ENCODE measurements at places on chromosomes 12 and 14. TPM values are rescaled to one million over a fixed set of nuclear protein-coding genes. Genes with fewer than 3 reads are reported as not detected.

BAG5 gene
- total RNA-seq, result 24.8 TPM

TMEM253 gene
- 0.52 TPM for total RNA-seq

SLC22A17 gene
- total RNA-seq, result 27.3 TPM

KCNC2 gene
- not detected for total RNA-seq

ANKS1B gene
- 10.3 TPM for total RNA-seq

BEST3 gene
- total RNA-seq, result 0.52 TPM

DACT1 gene
- 4.5 TPM for total RNA-seq

ARHGEF40 gene
- total RNA-seq, result 48.6 TPM
